ENCODE measurements at places on chromosomes 16 and 17.

GRCh38 chr17:40110026-40110845 lies 9.8 kb upstream of the NR1D1 start:
- no peak for DNase-seq

DNA sequence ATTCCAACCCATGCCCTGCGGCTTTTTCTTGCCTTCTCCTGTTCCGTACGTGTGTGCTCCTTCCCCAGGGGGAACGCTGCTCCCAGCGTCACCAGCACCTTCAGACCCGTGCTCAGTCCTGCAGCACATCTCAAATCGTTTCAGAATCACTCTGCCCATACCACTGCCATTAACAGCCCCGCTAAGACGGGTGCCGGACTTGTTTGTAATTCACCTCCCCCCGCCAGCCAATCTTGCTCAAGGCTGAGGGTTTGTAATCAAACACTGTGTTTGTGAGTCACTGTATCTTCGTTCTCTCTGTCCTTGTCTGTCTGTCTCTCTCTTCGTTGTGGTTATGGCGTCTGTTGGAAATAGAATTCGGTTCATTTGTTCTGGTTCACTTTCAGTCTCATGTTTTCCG lies 17.3 kb downstream of the CARD14 start:
- DNase-seq = no peak

DNA sequence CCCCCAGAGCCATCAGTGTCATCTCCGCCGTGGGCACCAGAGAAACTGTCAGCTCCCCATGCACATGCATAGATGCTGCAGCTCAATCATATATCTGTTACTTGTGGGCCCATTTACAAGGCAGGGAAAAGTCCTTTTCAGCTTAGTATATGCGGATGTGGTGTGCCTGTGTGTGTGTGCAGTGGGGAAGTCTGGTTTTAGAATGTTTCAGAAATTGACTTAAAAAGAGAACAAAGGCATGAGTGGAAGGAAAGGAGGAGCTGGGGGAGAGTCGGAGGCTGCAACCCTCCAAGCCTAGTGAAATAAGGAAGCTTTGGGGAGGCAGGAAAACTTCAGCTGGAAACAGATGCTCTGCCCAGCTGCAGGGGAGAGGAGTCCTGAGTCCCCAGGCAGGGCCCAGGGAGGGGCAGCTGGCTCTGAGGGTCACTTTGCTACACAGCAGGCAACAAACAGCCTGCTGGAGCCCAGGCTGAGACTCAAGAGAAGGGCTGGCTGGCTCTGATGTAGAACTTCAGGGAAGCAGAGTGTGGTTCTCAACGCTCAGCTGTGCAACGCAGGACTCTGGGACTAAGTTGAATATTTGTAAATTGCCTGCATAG lies 11.1 kb upstream of the CD300LD start:
- DNase-seq = no peak

DNA sequence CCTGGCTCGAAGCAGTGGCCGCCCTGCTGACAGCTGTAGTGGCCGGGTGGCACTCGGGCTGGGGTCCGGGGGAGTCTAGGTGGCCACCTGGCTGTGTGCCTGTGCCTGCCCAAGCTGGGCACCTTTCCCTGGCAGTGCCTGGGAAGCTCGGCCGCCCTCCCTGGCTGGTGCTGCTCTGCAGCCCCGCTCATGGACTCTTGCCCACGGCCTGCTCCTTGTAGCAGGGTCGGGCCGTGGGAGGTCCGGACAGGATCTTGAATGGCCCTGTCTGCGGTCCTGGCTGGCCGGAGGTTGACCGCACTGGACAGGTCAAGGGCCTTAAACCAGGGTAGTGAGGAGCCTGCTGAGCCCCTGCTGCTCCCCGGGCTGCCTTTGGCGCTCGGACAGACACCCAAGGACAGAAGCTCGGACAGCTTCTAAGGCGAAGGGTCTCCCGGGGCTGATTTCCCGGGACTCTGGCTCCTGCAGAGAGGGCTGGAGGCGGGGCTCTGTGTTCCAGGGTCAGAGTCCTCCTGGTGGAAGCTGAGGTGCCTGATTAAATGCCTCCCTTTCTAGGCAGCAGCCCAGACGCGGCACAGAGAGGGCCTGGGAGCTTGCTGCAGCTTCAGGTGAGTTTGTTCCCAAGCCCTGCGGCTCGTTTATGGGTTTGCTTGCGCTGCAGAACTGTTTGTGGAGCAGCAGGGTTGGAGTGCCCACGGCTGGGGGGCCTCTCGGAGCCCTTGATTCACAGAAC lies 6.0 kb downstream of the CAPN15 start:
- DNase-seq = no peak

DNA sequence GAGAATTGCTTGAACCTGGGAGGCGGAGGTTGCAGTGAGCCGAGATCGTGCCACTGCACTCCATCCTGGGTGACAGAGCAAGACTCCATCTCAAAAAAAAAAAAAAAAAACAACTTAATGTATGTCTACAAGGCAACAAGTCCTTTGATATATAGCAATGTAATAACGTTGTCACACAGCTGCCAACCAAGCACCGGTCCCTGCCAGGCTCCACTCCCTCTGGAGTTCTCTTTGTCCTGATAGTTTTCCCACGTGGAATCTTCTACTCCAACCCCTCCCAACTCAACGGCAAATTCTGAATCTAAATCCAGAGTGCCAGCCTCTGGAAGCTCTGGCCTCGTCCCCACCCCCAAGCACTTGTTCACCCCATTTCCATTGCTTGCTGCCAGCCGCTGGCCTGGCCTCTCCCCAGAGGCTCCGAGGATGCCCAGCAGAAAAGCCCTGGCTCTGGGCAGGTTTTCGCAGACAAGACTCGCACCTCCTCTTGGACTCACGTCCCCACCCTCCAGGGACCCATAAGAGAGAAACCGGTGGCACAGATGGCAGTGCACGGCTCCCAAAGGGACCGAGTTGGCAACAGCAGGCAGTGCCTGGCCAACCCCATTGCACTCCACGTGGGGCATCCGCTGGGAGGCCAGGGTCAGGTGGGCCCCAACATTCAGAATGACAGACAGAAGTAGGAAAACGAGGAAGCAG lies 15.9 kb upstream of the CBX2 start:
- no peak for DNase-seq

DNA sequence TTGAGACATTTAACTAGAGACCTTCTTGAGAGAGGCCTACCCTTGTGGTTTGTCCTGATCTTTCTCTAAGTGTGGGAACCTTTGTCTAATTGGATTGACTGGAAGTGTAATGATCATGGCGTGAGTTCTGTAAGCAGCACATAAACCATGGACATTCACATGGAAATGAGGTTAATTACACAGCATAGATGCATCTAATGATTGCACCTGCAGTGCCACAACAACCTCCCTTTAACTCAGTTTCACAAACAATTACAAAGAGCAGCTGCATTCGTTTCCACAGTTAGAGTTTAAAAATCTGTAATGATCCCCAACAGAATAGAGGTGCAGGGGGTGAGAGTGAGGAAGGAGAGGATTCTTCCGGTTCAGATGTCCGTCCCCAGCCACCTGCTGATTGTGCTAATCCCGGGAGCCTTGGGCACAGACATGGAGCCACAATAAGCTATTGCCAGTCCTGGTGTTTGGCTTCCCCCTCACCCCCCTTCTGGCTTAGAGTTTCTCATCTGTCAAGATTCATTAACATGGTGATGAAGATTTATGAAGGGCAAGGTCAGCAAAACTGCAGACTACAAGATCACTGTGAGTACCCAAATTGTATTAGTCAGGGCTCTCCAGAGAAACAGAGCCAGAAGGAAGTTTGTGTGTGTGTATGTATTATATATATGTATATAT lies 659.2 kb upstream of the SOX9 start:
- no peak for DNase-seq

GRCh38 chr16:59758848-59759247 lies 1024.7 kb upstream of the GOT2 start:
- no peak for DNase-seq

DNA sequence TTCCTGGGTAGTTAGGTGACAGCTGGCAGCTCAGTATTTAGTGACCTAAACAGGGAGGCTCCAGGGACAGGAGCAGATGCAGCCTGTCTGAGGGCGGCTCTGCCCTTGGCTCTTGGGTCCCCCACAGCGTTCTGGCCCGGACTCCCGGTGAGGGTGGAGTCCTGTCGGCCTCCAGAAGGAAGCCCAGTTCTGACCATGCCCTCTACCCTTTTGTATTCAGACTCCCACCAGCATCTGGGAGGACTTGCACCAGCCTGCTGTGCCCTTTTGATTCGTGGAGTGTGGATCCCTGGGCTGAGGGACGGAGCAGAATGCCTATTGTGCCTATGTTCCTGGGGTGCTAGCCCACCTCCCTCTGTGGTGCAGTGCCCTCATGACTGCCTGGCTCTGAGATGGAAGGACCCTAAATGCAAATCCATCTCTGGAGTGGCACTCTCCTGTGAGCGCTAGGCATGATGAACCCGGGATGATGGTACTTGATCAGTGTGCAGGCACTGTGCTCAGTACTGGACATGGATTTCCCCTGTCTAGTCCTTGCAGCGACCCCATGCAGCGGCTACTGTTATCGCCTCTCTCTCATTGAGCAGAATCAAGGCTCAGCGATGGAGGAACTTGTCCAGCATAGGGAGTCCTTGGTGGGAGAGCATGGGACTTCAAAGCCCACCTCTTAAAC lies 123.1 kb downstream of the SNX29 start:
- DNase-seq = no peak

DNA sequence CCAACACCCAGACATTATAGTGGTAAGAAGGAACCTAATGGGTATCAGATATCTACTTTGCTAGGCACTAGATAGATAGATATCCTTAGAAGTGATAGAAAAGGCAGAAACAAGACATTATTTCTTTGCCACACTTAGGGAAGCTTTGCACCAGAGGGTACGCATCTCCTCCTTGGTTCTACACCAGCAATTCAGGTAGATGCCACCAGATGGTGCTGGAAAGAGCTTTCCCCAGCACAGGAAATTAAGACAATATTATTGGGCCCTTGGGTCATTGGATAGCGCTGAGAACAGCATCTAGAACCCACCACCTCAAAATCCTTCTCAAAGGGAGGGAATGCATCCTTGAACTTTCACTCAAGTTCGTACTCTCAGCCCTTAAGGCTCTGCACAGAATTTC lies 173.8 kb upstream of the CCL2 start:
- no peak for DNase-seq

DNA sequence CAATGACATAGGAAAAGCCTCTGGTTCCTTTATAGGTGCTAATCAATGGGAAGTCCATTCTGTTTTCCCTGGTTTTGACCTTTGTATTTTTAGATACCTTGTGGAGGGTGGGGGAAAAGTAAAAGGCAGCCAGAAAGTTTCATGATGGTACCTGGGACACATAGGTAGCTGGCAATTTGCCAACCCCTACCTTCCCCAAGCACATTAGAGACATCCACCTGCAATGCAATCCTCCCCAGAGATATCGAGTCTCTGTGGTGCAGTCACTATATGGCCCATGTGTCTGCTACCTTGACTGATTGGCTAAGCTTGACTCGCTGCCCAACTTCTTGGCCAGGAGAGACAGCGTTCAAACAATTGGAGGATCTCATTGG lies 86.4 kb downstream of the IRX3 start:
- no peak for DNase-seq

GRCh38 chr17:38733982-38734973 lies 4.1 kb downstream of the CISD3 start:
- no peak for DNase-seq

GRCh38 chr17:71184716-71185115 lies 936.1 kb upstream of the SOX9 start:
- DNase-seq = no peak

DNA sequence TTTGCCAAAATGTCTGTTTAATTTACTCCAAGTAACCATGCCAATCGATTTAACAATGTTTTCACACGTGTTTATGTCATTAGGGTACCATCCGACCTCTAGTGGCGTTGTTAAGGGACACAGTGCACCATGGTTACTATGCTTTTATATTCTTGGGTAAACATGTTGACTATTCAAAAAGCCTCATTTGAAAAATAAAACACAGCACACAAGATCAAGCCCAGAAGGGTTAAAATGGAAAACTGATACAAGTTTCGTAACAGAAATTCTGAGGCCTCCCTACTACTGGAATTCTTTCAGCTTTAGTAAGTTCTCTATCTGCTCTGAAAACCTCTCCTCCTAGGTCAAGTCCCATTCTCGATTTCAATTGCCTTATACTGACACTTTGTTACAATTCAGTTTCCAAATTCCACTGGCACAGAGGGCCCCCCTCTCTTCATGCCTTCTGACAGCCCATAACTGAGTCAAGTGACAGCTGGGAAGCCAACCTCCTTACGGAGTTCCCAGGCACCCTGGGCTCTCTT lies 2.1 kb downstream of the CFAP20 start:
- no peak for DNase-seq

DNA sequence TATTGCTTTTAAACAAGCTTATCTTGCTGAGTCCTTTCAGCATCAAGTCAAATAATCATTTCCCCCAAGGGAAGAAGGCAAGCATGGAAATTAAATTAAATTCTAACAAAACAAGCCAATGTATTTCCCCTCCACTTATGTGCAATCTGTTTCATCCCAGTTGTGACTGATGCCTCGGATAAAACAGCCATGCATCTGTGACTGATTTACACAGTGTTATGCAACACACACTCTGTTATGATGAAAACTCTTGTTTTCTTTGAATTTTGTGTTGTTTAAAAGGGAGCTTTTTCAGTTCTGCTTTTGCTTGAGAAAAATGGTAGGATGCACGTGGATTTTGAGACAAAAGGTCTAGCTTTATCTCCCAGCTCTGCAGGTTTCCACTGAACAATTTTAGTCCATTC lies 32.6 kb downstream of the TMEM100 start:
- DNase-seq = no peak

- DNase-seq = no peak
These were observed 16.1 kb downstream of the KCNJ16 start for GRCh38 chr17:70091005-70091568.

DNA sequence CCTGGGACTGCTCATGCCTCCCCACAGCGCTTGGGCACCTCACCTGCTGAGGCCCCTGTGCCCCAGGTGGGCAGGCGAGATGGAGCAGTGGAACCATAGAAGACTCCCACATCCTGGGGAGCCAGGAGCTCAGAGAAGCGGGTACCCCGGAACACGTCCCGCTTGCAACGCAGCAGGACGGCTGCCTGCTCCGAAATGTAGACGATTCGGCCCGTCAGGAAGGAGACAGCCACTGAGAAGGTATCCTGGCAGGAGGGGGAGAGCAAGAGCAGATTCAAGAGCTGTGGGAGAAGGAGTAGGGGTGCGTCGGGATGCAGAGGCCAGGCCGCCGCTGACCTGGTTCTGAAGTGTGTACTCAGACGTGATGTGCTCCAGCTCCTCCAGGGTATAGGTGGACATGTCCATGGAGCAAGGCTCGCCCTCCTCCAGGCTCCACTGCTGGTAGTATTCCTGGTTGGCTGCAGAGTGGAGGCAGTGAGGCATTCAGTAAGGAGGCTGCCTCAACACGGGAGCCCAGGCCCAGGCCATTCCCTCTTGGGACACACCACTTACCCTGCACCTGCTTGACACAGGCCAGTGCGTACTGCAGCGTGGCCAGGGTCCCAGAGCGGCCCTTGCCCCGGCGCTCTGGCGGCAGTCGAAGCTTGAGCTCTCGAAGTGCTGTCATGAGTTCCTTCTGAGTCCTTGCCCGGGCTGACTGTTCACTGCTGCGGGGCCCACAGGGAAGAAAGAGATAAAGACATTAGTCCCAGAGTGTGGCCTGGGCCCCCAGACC lies 2.6 kb downstream of the PER1 start:
- DNase-seq = no peak

Measured in activated CD4-positive, alpha-beta T cell treated with anti-CD3 and anti-CD28 coated beads for 4 hours (primary cell).